ENCODE measurements at places on chromosomes 12 and 14.

GRCh38 chr12:12818701-12819100, 5.6 kb downstream of the DDX47 start:
- peaks cover 10% of the 10 kb centered on the region for H3K4me1 ChIP-seq
- no peaks in the 10 kb centered on the region for H3K27me3 ChIP-seq
- peaks cover 4% of the 10 kb centered on the region for H3K36me3 ChIP-seq
- no peak overlapping the region for H3K4me3 ChIP-seq
- DNase-seq, result no peak

DNA sequence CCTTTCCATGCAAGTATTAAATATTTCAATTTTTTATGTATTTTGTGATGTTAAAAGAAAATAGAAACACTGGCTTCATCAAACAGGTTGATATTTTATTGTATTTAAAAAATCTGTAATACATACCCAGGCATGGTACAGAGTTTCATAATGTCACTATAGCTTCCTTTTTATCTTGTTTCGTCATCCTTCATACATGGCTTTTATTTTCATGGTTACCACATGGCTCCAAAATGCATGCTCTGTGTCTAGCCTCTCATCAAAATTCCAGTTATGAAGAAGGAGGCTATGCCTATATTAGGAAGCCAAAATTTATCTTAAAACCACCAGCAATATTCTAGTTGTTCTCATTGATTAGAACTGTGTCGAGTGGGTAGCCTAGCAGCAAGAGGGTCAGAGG, 464.8 kb downstream of the BTG1 start:
- H3K27me3 ChIP-seq, result peaks cover 1% of the 10 kb centered on the region
- no peaks in the 10 kb centered on the region for H3K36me3 ChIP-seq
- no peak overlapping the region for H3K4me3 ChIP-seq
- DNase-seq, result no peak

DNA sequence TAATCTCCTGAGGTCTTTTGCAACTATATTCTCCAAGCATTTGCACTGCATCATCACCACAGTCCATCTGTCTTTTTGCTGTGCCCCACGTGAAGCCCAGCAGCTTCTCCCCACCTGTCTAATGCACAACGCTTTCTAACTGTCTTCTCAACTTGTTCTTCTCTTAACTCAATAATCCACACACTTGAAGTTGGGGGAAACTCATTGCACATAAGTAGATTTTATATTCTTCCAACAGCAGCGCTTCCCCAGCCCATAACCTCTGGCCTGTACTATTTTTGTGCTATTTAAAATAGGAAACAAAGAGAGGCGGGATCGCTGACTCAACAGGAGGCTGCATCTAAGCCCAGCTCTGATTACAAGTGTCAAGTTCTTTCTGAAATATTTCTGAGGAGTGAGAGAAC, 226.7 kb downstream of the GXYLT1 start:
- H3K36me3 ChIP-seq, result no peaks in the 10 kb centered on the region
- H3K4me3 ChIP-seq, result no peak overlapping the region
- no peaks in the 10 kb centered on the region for H3K27me3 ChIP-seq
- no peak for DNase-seq
- no peaks in the 10 kb centered on the region for H3K4me1 ChIP-seq

DNA sequence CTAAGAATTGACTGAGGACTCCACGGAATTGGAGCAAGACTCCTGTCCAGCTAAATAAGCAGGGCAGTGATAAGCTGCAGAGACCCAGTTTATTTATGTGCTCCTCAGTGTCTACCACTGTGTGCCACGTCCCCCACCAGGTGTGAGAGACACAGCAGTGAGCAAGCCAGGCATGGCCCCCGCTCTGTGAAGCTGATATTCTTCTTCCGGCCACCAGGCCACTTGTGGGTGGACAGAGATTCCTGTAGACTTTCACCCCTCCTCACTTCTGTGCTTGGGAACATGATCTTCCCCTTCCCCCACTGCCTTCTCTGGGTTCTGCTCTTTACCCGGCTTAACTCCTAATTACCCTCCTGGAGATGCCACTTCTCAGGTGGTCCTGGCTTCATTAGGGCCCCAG, 21.3 kb downstream of the BRAP start:
- no peak overlapping the region for H3K4me3 ChIP-seq
- H3K27me3 ChIP-seq, result no peaks in the 10 kb centered on the region
- peaks cover 3% of the 10 kb centered on the region for H3K36me3 ChIP-seq
- no peak overlapping the region for H3K27ac ChIP-seq
- H3K4me1 ChIP-seq, result no peaks in the 10 kb centered on the region
- no peak for DNase-seq

All from aorta (tissue), 5 donors.